ENCODE measurements at places on chromosomes 1 and 21.

DNA sequence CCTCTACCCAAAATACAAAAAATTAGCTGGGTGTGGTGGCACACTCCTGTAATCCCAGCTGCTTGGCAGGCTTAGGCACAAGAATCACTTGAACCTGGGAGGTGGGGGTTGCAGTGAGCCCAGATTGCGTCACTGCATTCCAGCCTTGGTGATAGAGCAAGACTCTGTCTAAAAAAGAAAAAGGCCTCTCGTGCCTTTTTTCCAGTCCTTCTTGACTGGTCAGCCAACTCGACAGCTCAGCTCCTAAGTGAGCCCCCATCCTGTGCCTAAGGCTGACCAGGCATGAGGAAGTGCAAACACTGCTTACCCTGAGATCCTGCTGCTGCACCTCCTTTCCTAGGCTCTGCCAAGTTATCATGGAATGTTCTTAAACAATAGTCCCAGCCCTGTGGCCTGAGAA, 10.1 kb upstream of the PROK1 start:
- no peak for DNase-seq

DNA sequence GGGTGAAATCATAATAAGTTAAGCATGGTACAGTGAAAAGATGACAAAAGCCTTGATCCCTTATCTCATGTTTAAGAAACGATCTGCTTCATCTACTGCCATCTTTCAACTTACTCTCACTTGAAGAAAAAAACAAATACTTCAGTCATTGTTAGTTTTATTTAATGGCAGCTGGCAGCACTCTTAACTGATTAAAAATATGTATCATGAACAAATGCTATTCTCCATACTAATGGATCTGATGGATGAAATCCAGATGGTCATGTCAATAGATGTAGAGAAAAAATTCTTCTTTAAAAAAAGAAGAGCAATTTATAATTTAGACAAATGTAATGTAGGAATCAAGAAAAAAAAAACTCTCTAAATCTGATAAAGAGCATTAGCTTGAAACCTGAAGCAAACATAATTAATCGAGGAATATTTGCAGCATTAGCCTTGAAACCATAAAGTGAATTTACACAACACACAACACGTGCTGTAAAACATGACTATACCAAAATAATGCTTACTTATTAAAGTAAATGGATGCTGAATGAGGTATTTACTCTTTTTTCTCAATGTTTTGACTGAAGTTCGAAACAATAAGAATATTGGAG, 579.0 kb upstream of the ADAMTS5 start:
- DNase-seq = no peak

- no peak for DNase-seq
Observed at GRCh38 chr1:56645677-56646305, 677 bp downstream of the PRKAA2 start.

DNA sequence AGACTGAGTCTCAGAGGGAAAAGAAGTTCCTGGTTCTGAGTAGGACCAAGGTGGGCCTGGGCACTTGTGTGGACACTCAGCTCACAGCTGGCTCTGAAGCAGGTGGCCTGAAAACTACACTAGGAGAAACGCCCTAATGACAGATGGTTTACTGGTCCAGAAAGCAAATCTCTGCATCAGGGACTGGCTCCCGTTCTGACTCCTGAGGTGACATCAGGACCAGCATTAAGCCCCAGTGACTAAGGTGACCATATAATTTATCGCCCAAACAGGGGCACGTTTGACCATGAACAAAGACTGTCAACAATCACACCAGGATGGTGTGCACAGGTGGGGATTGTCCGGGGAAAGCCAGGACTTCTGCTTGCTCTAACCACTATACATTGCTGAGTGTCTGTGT, 12.2 kb upstream of the CD34 start:
- no peak for DNase-seq

DNA sequence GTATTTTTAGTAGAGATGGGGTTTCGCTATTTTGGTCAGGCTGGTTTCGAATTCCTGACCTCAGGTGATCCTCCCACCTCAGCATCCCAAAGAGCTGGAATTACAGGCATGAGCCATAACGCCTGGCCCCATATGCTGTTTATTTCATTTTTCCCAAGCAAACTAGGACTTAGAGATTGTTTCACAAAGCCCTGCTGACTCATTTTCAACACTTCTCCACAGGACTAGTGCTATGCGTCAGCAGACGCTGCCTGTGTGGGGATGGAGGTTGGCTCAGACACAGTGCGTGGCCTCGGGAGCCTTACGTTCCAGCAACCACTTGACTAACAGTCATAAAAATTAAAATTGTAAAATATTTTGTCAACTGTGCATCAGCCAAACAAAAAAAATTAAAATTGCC, 22.7 kb downstream of the PKNOX1 start:
- no peak for DNase-seq

GRCh38 chr1:3590139-3590763, 21.1 kb downstream of the MEGF6 start:
- DNase-seq = no peak

DNA sequence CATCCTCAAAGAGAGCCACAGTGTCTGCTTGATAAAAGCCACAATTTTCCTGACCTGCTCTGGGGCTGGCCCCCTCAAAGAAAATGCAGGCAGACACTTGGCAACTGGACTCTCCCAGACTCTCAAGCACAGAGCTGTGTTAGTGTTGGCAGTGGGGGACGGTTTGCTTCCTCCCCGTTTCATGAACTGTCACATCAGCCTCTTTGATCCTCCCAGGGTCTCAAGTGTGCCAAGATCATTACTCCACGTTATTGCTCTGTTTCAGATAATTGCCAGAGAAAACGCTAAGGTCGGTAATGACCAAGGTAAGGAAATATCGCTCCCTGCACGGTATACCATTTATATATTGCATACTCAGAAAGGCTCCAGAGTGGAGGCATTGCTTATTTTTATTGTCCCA, 138.8 kb downstream of the NTMT2 start:
- no peak for DNase-seq

Measured in stimulated activated CD8-positive, alpha-beta memory T cell treated with anti-CD3 and anti-CD28 coated beads, Interleukin-4, amount 100 ng/mL, for 4 hours (primary cell).